ENCODE measurements at places on chromosomes 1 and 21.
A peak's percentile ranks its signal among the peaks of the same experiment; 100 is the strongest.

DNA sequence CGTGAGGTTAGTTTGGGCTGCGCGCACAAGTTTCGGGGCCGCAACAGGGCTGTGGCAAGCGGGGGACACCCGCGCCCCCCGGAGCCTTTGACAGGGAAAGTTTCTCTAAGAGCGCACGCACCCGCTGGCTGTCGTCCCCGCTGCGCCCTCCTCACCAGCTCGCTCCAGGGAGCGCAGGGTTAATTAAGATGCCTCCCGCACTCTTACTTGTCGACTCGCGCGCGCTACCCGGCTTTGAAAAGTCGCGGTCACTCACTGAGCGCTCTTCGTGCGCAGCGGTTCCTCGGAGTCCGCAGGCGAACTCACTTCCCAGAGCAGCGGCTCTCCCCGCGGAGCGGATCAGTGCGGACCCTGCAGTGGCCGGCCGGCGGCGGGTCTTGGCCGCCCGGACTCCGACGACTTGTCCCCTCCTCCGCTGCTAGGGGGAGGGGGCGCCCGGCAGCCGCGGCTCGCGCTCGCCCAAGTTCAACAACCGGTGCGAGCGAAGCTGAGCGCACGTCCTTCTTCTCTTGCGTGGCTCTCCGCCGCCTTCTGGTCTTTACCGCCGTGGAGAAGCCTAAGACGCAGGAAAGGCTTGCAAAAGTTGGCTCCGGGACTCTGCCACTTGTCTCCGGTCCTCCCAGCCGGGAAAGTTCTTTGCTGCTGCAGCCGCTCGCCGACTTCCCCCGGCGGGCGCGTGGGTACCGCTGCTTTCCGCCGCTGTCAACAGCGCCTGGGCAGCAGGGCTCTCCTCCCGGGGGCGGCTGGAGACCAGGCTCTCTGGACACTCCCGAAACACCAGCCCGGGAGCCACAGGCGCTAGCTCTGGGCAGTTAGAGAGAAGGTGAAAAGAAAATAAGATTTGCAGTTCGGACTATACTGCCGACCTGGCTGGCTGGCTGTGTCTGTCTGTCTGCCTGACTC is 506 bp downstream of the JUN start:
- peak; percentile 34 for DNase-seq

DNA sequence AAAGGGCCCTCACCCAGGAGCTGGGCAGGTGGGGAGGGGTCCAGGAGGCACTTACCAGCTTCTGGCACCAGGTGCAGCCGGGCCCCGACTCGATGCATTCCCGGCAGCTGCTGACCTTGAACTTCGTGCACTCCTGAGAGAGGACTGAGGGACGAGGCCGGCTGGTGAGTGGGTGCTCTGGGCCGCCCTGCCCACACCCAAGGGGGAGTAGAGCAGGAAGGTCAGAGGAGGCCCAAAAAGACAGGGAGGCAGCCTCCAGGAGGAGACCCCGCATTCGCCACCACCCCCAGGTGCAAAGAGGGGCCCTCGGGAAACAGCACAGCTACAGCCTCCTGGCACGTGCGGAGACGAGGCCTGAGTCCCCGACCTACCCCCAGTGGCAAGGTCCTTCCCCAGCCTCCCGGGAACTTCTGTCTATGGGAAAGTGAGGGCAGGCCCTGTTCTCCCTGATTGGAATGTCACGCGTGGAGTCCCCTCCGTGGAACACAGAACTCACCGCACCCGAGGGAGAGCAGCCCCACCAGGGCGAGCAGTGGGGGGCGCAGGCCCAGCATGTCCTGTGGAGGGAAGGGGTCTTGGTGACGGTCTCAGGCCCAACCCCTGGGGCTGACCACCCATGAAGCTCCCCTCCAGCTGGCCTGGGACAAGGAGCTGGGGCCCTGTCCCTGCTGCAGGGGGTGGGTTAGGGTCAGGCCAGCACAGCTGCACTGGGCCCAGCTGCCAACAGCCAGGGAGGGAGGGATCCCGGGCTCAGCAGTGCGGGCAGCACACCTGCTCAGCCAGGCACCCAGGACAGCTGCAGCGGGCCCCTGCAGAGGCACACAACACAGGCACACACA is 10.3 kb downstream of the ITGB2 start:
- DNase-seq, result no peak

- no peak for DNase-seq
Observed at GRCh38 chr1:234851450-234852438, 241.8 kb upstream of the IRF2BP2 start.

DNA sequence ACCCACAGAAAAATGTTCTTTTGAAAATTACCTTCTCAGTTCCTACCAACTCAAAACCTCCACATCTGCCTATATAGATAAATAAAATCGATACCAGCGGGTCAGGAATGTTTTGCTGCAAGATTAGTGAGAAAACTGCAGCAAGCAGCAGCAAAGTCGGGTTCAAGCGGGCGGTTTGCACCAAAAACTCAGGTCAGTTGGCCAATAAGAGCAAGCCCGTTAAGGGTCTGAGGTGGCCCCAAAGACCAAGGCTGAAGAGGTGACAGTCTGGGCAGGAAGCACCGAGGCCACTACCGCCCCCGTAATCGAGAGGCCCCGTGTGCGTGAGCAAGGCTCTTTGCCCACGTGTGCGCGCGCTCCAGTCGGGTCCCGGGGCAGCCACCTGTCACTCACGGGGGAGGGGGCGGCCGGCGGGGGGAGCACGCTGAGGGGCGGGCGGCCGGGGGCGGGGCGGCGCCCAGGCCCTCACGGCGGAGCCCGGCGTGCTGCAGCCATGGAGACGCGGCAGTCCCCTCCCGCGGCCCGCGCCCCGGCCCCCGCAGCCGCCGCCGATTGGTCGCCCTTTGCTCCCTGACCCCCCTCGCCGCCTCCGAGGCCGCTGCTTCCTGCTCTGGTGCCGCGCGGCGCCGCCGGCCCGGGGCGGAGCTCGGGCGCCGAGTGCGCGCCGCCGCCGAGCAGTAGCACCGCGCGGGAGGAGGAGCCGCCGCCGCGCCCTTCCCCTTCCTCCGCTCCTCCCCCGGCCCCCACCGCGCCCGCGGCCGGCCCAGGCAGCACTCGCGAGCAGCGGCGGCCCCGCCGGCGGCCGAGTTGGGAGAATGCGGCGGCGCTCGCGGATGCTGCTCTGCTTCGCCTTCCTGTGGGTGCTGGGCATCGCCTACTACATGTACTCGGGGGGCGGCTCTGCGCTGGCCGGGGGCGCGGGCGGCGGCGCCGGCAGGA is at the start of gene GALNT2:
GALNT2 (plus strand) TSS at position 773 of the 939 bp plus-strand sequence; CDS start at position 816, 43 bp downstream.
- DNase-seq, result peak; percentile 86

GRCh38 chr1:24806588-24806987 is 61.3 kb downstream of the CLIC4 start:
- DNase-seq, result no peak

DNA sequence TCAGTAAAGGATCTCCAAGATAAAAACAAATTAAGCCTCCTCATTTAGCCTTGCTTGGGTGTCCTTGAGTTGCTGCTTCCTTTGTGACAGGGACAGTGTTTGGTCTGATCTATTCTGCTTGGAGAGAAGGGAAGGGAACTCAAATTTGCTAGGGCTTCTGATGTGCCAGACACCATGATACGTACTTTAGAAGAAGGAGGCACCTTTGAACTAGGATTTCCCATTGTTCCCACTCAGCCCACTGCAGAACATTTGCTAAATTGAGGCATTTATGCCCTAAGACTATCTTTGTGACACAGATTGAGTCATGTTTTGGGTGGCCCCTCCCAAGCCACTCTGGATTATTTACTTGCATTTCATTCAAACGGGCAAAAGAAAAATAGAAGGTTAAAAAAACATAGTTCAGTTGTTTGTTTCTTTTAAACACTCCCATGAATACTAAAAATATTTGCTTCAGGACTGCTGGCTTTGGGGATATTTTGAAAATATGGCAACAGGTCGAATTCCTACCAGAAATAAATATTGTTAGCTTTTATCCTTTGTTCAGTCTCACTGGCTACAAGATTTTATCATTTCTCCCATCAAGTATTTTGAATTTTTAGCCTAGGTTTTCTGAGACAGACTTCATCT is 81.9 kb upstream of the WLS start:
- DNase-seq, result no peak

DNA sequence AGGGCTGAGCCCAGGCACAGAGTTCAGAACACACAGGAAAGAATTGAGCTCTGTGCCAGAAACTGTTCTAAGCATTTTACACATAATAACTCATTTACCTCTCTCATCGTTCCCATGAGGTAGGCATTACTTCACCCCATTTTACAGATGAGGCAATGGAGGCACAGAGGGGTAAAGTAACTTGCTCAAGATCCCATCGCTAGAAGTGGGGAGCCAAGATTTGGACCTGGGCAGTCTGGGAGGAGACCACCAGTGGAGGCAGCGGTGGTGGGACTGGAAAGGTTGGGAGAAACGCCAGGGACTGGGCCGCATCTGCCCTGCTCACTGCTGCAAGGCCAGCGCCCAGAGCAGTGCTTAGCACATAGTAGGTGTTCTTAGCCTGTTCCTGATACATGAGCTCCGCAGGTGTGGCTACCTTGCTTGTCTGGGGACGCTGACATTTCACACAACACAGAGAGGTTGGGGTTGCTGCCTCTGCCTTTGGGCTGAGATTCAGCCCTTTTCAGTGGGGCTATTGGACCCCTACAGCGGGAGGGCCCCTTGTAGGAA is 27.8 kb upstream of the EPS8L3 start:
- no peak for DNase-seq

- no peak for DNase-seq
Observed at GRCh38 chr1:36542024-36542961, 59.6 kb upstream of the CSF3R start.

GRCh38 chr1:233730380-233730779 is 116.5 kb downstream of the KCNK1 start:
- DNase-seq, result no peak

DNA sequence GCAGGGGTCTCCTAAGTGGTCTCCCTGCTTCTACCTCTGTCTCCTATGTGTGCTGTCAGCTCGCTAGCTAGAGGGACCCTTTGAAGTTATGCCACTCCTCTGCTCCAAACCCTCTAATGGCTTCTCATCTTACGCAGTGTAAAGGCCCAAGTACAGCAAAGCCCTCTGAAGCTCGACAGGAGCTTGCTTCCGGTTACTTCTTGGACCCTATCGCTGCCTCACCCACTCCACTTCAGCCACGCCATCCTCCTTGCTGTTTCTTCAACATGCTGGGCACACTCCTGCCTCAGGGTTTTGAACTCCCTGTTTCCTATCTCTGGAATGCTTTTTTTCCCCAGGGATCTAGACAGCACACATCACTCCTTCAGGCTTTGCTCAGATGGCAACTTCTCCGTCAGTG is 102.3 kb upstream of the F3 start:
- DNase-seq, result no peak

- no peak for DNase-seq
Observed at GRCh38 chr1:95080446-95080845, 7.7 kb upstream of the ALG14 start.

DNA sequence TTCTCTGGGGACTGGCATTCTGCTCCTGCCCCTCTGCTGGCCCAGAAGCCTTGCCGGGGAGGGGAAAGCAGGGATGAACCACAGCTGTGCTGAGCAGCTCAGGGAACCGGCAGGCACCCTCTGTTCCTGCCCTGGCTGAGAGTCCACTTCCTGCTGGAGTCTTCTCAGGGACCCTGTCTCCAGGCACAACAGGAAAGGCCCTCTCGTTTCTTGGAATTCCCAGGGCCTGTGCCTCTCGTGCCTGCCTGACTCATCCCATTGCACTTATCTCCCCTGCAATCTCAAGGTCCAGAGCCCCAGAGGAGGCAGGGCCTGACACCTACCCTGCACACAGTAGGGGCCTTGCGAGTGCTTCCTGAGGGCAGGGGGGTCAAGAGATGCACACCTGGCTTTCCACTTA is 1.1 kb upstream of the EDN2 start:
- no peak for DNase-seq

DNA sequence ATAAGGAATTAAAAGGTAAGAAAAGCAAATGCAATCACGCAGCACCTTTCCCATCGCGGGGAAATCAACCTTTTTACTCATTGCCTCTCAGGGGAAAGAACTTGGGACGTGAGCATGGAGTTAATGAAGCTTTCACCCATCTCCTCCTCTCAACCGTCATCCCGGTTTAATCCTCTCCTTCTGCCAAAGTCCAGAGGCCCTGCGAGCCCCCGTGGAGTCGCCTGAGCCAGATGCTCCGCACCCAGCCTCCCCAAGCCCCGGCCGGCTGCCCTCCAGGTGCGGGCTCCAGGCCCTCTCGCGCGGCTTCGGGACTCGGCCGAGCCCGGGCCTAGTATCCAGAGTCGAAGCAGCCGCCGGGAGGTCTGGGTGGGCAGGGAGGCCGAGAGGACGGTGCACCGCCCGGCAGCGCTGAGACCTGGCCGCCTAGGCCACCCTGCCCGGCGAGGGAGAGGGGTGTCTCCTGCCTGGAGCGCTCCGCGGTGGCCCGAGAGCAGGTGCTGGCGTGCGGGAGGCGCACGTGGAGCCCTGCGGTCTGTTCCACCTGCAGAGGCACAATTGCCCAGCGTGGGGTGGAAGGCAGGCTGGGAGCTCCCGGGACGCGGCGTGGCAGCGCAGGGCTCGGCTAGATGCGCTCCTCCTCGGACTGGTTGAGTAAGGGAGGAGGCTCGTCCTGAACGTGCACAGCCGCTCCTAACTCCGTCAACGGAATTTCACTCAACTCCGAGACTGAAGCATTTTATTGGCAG is 218.5 kb downstream of the SDCCAG8 start:
- DNase-seq, result no peak

DNA sequence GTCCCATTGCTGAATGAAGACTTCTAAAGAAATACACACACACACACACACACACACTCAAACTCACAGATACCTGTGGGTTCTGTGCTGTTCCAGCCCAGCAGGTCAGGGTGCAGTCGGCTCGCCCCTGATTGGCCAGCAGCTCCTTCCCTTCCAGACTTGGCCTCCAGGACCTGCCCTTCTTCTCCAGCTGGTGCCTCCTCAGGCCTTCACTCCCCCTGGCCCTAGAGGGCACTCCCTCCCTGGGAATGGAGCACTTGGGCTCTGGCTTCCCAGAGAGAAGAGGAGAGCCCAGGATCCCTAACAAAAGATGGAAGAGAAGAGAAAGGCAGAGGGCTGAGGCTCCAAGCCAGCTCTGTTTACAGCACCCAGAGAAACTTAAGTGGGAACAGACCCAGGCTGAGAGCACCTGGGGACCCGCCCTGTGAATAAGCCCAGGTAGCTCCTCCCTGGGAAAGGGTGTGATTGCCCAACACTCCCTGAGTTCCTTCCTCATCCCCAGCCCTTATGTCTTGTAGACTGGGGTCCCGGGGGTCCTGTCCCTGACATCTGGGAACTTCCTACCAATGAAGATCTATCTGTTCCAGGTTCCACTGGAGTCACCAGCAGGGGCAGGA is at the start of gene PGLYRP3:
PGLYRP3 (minus strand) TSS at position 383 of the 617 bp plus-strand sequence. CDS start 2,287 bp downstream, outside the sequence.
- no peak for DNase-seq

GRCh38 chr21:39182484-39183271 is 573 bp downstream of the PSMG1 start:
- no peak for DNase-seq

- DNase-seq, result no peak
Observed at GRCh38 chr1:56266359-56266758, 313.0 kb downstream of the PLPP3 start.

Data from CD4-positive, CD25-positive, alpha-beta regulatory T cell (primary cell).